ENCODE measurements at places on chromosomes 1 and 21.

GRCh38 chr1:39890273-39890672, 7.0 kb upstream of the TRIT1 start:
- DNase-seq: no peak

DNA sequence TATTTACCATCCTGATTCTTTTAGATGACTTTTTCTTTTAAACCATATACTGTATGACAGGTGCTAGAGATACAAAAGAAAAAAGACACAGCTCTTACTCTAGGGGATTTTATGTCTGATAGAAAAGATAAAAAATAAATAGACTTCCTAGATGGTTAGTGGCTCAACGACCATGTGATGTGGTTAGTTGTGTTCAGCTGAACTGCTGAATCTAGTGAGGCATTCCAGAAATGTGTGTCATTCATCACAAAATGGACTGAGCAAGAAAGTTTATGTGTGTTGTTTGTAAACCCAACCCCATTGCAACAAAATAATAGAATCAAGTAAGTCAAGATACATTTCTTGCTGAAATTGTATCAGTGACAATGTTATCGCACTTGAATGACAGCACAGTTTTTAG, 205.8 kb upstream of the LYPLAL1 start:
- no peak for DNase-seq

GRCh38 chr1:11640101-11640500, 14.1 kb downstream of the FBXO2 start:
- no peak for DNase-seq

GRCh38 chr1:234488054-234489006, 9.4 kb upstream of the TARBP1 start:
- no peak for DNase-seq

GRCh38 chr21:42850866-42851391, 28.4 kb downstream of the WDR4 start:
- no peak for DNase-seq

- no peak for DNase-seq
These were observed 333.4 kb downstream of the CHRM3 start for GRCh38 chr1:239719642-239720258.

DNA sequence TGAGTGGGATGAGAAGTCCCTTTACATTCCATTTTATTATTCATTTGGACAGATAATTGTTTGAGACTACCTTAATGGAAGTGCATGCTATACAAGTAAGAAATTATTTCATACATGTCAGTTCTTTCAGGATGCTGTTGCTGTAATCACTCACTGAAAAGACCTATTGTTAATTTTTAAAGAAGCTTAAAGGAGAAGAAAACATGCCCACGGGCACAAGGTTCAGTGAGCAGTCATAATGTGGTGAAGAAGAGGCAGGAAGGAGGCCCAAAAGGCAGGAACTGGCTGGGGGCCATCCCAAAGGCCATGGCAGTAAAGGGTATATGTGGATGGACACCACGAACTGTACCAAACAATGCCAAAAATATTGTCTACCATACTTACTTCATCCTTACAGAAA, 206.0 kb downstream of the LYPLAL1 start:
- DNase-seq: no peak

DNA sequence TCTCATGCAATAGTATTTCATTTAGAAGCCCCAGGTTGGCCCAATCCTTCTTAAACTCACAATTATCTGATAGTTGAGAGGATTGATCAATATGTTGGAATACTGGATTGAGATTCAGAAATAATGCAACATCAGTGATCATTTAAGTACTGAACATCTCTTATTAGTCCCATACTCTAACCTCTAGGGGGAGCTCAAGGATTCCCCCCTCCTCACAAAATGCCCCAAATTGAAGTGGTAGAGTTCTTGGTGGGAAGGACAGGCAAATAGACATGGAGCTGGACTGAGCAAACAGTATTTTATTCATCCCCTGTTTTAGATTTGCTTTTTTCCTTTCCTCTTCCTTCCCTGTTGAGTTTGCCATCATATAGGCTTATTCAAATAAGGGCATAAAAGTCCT, 62.8 kb downstream of the NGF start:
- no peak for DNase-seq

DNA sequence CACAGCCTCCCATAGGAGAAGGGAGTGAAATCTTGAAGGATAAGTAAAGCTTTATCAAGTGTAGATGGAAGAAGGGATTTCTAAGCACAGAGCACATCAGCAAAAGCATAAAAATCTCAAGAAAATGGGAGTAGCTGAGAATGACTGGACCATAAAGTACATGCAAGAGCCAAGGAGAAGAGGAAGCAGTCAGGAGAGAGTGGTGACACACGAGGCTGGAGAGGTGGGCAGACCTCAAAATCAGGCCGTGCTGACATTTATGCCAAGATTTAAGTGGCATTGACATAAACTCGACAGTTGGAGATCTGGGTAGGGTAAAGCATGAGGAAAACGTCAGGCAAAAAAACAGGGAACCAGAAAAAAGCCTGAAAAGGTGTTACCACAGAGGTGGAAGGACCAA, 62.3 kb downstream of the GFI1 start:
- DNase-seq: no peak

GRCh38 chr1:23745515-23745914, 2.2 kb downstream of the ELOA start:
- DNase-seq: no peak

DNA sequence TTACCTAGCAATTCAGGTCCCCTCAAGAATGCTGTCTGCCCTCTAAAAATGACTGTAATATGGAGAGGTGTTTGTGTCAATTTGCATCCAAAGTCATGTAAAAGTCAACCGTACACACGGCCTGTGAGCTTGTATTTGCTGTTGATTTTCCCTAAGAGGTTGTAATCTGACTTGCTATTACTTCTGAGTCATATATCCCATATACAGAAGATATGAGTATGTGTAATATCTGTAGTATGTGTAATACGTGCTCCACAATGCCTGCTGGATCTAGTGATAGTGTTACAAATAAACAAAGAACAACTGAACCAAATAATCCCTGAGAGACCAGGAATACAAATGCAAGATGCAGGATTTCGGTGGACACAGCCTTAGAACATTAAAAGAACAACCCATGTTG, 1.4 kb upstream of the KCNJ6 start:
- DNase-seq: no peak

DNA sequence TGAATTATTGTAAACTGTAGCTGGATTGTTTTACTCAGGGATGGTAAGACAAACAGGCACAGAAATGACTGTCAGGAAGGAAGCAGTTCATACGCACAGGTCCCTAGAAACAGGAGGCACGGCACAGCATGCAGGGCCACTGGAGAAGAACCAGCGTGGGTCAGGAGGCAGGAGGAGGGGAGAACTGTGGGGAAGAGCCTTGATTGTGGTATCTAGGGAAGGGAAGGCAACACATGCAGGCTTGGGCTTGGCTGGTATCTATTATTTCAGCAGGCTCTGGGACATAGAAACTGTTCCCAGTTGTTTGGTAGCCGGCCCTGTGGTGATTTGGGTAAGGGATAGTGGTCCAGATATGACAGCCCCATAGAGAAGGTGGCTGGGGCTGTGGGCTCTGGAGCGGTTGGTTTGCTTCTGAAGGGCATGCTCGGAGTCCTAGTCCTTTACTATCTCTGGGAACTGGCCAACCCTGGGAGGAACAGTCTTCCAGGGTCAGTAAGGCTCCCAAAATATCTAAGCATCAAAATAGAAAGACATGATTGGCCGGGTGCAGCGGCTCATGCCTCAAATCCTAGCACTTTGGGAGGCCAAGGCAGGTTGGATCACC, 43.1 kb upstream of the CCSAP start:
- DNase-seq: no peak

DNA sequence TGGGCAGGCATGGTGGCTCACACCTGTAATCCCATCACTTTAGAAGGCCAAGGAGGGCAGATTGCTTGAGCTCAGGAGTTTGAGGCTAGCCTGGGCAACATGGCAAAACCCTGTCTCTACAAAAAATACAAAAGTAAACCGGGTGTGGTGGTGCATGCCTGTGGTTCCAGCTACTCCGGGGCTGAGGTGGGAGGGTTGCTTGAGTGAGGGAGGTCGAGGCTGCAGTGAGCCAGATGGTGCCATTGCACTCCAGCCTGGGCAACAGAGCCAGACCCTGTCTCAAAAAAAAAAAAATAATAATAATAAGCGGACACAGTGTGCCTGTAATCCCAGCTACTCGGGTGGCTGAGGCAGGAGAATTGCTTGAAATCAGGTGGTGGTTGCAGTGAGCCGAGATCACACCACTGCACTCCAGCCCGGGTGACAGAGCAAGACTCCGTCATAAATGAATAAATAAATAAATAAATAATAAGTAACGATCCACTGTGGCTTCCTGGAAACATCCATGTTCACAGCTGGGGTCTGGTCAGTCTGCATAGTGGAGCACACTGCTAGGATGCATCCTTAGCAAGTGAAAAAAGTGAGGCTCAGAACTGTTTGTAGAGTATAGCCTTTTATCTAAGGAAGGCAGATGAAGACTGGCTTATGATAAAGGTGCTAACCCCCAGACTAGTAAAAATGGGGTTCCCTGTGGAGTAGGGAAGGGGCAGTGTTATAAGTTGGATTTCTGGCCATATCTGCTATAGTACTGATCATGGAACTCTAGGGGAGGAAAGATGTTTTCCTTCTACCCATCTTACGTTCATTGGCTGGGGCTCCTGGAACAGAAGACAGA, 15.7 kb downstream of the PKNOX1 start:
- DNase-seq: no peak

GRCh38 chr1:187516874-187517273, 688.1 kb downstream of the PLA2G4A start:
- DNase-seq: no peak

GRCh38 chr21:36890086-36890485, 76.4 kb downstream of the HLCS start:
- no peak for DNase-seq

GRCh38 chr1:9427388-9427787, 111.9 kb upstream of the SLC25A33 start:
- DNase-seq: no peak

GRCh38 chr1:238826891-238827290, 559.5 kb upstream of the CHRM3 start:
- no peak for DNase-seq

DNA sequence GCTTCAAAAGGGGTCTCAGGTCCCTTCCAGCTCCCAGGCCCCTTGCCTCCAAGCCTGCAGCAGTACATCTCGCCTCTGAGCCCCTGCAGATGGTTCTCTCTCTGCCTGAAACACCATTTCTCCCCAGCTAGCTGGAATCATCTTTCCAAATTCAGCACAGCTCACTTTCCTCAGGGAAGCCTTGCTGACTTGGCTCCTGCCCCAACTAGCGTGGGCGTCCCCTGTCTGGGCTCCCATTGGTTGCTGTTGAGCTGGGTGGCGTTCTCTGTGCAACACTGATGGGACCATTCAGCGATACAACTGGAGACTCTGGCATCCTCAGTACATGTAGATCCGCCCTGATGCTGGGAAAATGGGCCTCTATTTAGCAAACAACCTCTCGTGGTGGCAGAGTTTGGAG, 141.3 kb upstream of the IGSF21 start:
- DNase-seq: no peak

- DNase-seq: no peak
These were observed 25.7 kb upstream of the LDLRAP1 start for GRCh38 chr1:25517476-25518394.

DNA sequence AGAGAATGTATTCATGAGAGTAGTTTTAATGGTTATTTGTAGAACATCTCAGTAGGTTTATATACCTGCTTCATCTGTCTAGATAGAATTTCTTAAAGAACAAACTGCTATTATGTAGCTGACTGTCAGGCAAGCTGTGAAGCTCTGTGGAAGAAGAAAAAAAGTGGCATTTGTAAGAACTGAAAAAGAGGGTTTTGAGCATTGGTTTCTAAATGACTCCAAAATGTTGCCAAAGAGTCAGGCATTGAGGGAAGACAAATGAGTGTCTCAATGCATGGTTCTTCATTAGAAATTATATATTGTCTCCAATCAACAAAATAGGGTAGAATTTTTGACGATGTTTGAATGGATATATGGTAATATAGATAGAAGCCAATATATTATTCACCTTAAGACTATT, 1276.1 kb downstream of the KCNT2 start:
- DNase-seq: no peak

DNA sequence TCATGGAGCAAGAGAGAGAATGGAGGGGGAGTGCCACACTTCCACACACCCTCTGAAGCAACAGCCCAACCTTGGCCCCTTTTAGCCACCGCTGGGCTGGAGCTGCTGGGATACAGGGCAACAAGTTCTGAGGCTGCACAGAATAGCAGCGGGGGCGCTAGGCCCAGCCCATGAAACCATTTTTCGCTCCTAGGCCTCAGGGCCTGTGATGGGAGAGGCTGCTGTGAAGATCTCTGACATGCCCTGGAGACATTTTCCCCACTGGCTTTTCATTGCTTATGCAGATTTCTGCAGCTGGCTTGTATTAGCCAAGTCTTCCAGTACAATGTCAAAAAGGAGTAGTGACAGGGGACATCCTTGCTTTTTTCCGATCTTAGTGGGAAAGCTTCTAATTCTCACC, 202.3 kb upstream of the B3GALT2 start:
- DNase-seq: no peak

DNA sequence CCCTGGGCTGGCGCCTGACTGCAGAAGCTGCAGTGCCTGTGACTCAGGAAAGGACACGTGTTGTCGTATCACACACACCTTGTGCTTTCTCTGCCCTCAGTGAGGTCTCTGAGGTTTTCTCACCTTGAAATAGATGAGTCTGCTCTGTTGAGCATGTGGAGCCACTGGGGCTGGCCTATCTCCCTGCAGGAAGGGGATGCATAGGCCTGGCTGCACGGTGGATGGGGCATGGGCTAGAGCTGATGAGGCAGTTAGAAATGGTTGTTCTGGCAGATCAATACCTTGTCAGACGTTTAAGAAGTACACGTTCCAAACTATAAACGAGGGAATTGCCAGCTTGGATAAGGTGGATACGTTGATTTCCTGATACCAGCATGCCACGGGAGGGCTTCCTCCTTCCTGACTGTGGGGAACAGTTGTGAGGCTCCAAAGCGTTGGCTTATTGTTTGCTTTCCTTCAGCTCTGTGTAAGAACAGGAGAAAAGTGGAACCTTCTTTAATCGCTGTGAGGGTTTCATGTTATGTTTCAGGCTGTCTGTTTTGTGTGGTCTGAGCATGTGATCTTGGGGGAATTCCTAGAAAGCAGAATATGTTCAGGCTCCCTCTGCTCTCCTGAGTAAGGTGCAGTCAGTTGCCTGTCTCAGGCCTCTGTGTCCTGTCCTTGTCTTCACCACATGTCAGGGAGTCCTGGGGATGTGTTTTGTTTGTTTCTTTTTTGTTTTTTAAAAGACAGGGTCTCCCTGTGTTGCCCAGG, 44.8 kb downstream of the PCNT start:
- DNase-seq: no peak

DNA sequence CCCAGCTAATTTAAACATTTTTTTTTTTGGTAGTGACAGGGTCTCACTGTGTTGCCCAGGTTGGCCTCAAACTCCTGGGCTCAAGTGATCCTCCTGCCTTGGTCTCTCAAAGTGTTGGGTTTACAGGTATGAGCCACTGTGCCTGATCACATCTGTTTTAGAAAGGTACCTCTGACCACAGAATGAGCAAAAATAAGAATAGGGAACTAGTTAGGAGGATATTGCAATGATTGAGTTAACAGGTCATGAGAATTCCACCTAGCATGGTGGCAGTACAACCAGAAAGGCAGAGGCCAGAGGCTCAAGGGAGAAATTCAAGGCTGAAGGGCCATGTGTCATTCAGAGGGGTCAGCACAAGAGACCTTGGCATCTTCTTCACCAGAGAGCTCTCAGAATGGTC, 49.6 kb downstream of the ELAPOR1 start:
- no peak for DNase-seq
